ENCODE measurements at places on chromosomes 4 and X.

- no peak for DNase-seq
Observed at GRCh38 chr4:184461711-184462441, 12.5 kb downstream of the IRF2 start.

DNA sequence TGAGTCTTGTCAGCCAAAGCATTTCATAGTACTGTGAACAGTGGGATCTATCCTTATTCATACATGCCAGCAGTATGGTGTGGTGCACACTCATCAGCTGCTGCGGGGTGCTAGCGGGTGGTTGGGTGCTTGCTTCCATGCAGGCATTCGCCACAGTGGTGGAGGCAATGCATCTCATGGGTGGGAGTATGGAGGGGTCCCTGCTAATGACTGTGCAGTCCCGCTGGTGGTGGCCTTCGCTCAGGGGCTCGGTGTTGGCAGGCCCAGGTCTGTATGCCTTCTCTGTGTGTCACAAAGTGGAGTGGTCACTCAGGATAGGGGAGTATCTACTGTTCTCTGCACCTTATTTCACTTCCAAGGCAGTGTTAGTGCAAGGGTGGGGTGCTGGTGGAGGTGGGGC lies 122.6 kb downstream of the POU3F4 start:
- DNase-seq: no peak

DNA sequence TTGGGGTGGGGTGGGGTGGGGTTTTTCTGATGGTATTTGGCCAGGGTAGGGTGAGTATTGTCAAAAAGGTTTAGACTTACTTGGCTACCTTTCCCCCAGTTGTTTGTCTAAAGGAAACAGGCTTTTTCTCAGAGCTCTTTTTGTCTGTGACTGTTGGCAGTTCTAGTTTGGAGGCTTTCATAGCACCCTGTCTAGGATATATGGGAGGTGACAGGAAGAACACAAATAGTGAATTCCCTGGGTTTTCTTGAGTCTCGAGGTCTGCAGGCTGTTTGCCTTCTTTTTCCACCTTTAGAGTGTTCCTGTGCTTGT lies 13.5 kb downstream of the RPS6KA3 start:
- DNase-seq: no peak

DNA sequence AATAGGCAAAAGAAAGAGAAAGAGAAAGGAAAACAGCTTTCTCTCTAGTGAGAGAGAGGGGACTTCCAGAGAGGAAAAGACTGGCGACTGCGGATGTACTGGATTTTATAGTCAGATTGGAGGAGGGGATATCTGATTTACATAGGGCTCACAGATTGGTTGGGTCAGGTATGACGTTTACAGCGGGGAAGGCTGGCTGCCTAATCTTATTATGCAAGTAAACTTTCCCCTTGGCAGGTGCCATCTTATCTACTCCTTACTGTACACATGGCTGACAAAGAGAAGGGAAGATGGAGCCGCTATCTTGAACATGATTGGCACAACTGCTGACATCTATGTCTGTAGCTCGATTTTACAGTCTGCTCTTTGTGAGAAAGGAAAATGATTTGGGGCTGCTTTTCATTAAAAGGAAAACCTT lies 25.4 kb downstream of the RBPJ start:
- no peak for DNase-seq

GRCh38 chr4:123812066-123812390 lies 415.4 kb downstream of the SPRY1 start:
- DNase-seq: no peak

All from SK-N-MC (cell line).